ENCODE measurements at places on chromosomes 5 and 9.

GRCh38 chr5:121872856-121873255, 21.2 kb downstream of the FTMT start:
- DNase-seq, result no peak

GRCh38 chr5:24067208-24067607, 559.8 kb downstream of the PRDM9 start:
- DNase-seq, result no peak

GRCh38 chr5:149038336-149039080, 24.4 kb downstream of the SH3TC2 start:
- DNase-seq, result no peak

DNA sequence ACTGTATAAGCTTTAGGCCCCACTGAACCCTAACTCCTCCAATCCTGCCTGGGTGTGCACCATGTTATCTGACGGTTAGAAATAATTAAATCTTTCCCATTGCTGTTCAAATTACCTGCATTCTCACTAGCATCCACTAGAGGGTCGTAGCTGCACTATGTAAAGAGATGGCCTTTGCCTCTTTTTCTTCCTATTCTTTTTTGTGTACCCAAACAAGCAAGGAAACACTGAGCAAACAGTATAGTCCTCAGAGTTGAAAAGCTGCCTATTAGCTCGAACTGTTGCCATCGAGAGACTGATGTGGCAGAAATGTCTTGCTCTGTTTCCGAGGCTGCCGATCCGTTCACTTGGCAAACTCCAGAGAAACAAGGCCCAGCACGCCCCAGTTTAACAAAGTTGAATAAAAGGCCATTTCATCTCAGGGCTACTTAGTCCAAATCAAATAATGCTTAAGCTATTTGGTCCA, 163.8 kb upstream of the TRPM3 start:
- peak; percentile 46 for DNase-seq

- no peak for DNase-seq
Observed at GRCh38 chr9:38131729-38132128, 62.7 kb upstream of the SHB start.

GRCh38 chr5:67607958-67608357, 411.4 kb upstream of the CD180 start:
- DNase-seq, result no peak

DNA sequence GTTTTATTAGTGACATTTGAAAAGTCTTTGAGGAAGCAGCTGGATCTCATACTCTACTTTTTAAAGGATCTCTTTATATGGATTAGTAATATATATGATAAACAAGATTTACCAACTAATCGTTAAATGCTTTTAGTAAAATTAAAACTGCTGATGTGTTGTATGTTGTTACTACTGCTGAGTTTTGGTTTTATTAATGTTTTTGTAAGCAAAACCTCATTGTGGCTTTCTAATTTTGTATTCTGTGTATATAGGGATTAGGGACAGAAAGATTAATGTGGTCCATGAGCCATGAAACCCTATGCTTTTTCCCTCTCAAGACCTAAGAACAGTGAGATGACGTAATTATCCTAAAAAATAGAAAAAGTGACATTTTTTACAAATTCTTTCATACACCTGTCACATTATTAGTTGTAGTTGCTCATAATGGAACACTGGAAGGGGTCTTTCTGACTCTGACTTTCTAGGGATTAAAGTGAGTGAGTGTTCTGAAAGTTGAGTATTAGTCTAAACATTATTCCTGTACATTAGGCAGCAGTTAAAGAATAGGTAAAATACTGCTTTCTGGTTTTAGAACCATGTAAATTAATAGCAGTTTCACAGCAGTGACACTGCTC, 85.9 kb downstream of the SLC12A2 start:
- no peak for DNase-seq

DNA sequence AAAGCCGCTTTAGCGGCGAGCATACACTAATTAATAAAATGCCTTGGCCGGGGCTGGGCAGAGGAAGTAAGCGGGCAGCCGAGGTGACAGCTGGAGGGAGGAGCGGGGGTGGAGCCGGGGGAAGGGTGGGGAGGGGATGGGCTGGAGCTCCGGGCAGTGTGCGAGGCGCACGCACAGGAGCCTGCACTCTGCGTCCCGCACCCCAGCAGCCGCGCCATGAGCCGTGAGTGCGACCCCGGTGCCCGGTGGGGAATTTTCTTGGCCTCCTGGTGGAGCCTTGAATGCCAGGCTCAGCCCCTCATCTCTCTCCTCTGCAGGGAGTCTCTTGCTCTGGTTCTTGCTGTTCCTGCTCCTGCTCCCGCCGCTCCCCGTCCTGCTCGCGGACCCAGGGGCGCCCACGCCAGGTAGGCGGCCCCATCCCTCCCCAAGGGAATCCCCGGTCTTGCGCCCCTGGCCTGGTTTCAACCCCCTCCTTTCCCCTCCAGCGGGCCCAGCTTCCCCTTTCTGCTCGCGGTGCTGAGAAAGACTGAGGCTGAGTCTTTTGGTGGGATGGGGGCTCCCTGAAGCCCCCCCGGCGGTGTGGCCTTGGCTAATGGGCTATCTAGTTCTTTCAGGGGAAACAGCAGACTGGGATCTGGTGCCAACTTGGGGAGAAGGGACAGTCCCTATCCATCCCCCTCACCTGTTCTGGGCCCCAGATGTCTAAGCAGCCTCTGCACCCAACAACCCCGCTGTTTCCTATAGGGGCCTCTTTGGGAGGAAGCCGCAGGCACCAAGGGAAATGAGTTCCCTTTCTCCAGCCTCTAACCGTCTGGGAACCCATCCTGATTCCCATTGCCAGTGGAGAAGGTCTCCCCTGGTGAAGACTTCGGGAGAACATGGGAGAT, at the start of gene PTGS1:
Gene PTGS1, plus strand, starts transcription at position 156 of the 887 bp plus-strand sequence. Its CDS starts 61 bp downstream, at position 217.
- DNase-seq, result peak; percentile 30

- peak; percentile 45 for DNase-seq
Observed at GRCh38 chr5:61817472-61818326, 485.6 kb downstream of the ZSWIM6 start.
